MM.1S (cell line): ENCODE measurements at places on chromosomes 6 and 20.

DNA sequence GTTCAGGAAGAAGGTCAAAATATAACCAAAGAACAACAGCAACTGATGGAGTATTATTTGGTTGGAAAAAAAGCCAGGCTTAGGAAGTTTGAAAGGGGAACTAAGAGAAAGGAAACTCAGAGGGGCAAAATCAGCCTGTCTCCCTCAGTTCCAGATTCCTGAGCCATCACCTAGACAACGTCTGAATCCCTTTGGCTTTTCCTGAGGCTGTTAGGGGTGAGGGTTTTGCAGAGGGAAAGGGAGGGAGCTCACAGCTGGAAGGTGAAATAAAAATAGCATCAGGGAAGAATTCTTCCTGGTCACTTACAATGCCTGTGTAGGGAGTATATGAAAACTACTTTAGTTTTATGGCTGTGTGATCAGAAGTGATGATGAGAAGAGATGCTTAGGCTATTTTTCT lies 100.5 kb downstream of the SOBP start:
- no peak overlapping the region for H3K4me3 ChIP-seq
- H3K27me3 ChIP-seq, result no peaks in the 10 kb centered on the region
- DNase-seq, result no peak

- no peak overlapping the region for H3K27ac ChIP-seq
- no peak overlapping the region for H3K4me3 ChIP-seq
- no peaks in the 10 kb centered on the region for H3K4me1 ChIP-seq
- H3K36me3 ChIP-seq, result no peaks in the 10 kb centered on the region
- DNase-seq, result no peak
These were observed 12.7 kb upstream of the SMOC2 start for GRCh38 chr6:168428052-168428826.

- no peaks in the 10 kb centered on the region for H3K4me1 ChIP-seq
- DNase-seq, result peak; percentile 70
- H3K4me3 ChIP-seq, result peak overlapping the region; percentile 42
- H3K36me3 ChIP-seq, result no peaks in the 10 kb centered on the region
- H3K27ac ChIP-seq, result peak overlapping the region; percentile 56; the same call in 1 of the 2 replicates
- H3K27me3 ChIP-seq, result no peaks in the 10 kb centered on the region
These were observed 39.5 kb downstream of the CRISP1 start for GRCh38 chr6:49826743-49827406.

GRCh38 chr6:49430187-49430586 lies 32.9 kb downstream of the MMUT start:
- peaks cover 7% of the 10 kb centered on the region for H3K4me1 ChIP-seq
- H3K4me3 ChIP-seq, result no peak overlapping the region
- no peaks in the 10 kb centered on the region; the same call in 1 of the 2 replicates for H3K36me3 ChIP-seq
- no peaks in the 10 kb centered on the region for H3K27me3 ChIP-seq

GRCh38 chr6:154938221-154938580 lies 56.9 kb upstream of the TIAM2 start:
- H3K4me3 ChIP-seq, result no peak overlapping the region
- no peaks in the 10 kb centered on the region for H3K4me1 ChIP-seq
- no peaks in the 10 kb centered on the region for H3K27me3 ChIP-seq
- H3K27ac ChIP-seq, result no peak overlapping the region
- no peak for DNase-seq

DNA sequence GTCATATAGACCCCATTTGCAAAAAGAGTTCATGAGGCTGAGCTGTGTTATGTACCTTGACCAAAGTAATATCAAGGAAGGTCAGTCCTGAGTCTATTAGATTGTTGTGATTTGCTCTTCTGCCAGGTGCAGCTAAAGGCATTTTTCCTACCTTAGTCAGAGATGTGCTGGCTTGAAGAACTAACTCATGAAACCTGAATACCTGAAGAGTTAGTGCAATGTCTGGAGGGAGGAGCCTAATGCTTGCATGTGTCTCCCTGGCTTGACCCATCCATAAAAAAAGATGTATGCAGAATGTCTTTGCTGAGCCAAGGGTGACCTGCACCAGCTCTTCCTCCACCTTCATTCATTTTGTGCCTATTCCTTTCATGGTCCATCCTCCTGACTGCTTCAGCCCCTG lies 742.0 kb downstream of the KIF16B start:
- no peaks in the 10 kb centered on the region for H3K27me3 ChIP-seq
- H3K4me3 ChIP-seq, result no peak overlapping the region

DNA sequence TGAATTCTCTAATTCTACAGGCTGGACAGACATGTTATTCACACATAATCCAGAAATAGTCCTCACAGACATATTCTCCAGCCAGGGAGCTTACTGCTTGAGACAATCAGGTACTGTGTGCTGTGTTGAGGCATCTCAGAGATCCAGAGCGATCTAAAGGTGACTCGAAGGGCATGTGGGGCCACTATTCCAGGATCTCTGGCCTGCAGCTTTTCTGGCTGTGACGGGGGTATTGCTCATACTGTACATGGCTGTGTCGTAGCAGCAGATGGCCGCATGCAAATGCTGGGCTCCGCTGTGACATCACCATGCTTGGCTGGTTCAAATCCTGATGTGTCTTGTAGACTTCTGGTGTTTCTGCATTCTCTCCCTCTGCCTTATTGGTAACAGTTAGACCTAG lies 37.8 kb downstream of the CD109 start:
- 0 out of 2 replicates have a peak, but pooled peaks cover 3% of the 10 kb centered on the region for H3K4me1 ChIP-seq
- no peak for DNase-seq
- H3K4me3 ChIP-seq, result no peak overlapping the region
- no peak overlapping the region for H3K27ac ChIP-seq
- no peaks in the 10 kb centered on the region for H3K27me3 ChIP-seq
- H3K36me3 ChIP-seq, result no peaks in the 10 kb centered on the region

DNA sequence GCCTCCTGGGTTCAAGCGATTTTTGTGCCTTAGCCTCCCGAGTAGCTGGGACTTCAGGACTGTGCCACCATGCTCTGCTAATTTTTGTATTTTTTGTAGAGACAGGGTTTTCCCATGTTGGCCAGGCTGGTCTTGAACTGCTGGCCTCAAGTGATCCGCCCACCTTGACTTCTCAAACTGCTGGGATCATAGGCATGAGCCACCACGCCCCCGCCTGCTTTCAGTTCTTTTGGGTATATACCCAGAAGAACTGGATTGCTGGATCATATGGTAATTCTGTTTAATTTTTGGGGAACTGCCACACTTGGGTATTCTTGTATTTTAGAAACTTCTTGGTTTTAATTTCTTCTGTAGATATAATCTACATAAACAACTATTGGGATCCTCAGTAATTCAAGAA lies 17.0 kb downstream of the CDS2 start:
- H3K36me3 ChIP-seq, result no peaks in the 10 kb centered on the region
- DNase-seq, result no peak
- H3K27ac ChIP-seq, result no peak overlapping the region

DNA sequence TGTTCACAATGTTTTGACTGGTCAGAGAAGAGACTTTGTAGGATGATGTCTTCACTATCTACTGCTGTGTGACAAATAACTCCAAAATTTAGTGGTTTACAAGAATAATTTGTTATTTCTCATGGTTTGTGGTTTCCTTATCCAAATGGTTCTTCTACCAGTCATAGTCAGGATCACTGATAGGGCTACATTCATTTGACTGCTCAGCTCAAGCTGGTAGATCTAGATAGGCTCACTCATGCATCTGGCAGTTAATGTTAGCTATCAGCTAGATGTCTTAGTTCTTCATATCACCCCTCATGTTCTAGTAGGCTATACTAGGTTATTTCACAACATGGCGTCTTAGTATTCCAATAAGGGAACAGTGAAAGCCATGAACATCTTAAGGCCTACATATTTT lies 131.0 kb downstream of the ID4 start:
- no peak for DNase-seq
- H3K27me3 ChIP-seq, result no peaks in the 10 kb centered on the region
- H3K4me3 ChIP-seq, result no peak overlapping the region
- H3K4me1 ChIP-seq, result no peaks in the 10 kb centered on the region
- no peaks in the 10 kb centered on the region for H3K36me3 ChIP-seq

GRCh38 chr6:30709101-30709868 lies 7.8 kb downstream of the MDC1 start:
- no peaks in the 10 kb centered on the region for H3K4me1 ChIP-seq
- no peak overlapping the region for H3K4me3 ChIP-seq
- H3K27ac ChIP-seq, result no peak overlapping the region
- no peaks in the 10 kb centered on the region; the same call in 1 of the 2 replicates for H3K36me3 ChIP-seq
- DNase-seq, result no peak

DNA sequence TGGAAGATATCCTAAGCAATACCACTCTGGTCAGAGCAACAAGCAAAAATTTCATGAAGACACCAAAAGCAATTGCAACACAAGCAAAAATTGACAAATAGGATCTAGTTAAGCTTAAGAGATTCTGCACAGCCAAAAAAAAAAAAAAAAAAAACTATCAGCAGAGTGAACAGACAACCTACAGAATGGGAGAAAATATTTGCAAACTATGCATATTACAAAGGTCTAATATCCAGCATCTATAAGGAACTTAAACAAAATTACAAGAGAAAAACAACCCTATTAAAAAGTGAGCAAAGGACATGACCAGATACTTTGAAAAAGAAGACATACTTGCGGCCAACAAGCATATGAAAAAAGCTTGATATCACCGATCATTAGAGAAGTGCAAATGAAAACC lies 20.0 kb upstream of the AHI1 start:
- no peaks in the 10 kb centered on the region for H3K36me3 ChIP-seq
- H3K27me3 ChIP-seq, result no peaks in the 10 kb centered on the region
- H3K4me1 ChIP-seq, result no peaks in the 10 kb centered on the region
- H3K4me3 ChIP-seq, result no peak overlapping the region
- DNase-seq, result no peak

DNA sequence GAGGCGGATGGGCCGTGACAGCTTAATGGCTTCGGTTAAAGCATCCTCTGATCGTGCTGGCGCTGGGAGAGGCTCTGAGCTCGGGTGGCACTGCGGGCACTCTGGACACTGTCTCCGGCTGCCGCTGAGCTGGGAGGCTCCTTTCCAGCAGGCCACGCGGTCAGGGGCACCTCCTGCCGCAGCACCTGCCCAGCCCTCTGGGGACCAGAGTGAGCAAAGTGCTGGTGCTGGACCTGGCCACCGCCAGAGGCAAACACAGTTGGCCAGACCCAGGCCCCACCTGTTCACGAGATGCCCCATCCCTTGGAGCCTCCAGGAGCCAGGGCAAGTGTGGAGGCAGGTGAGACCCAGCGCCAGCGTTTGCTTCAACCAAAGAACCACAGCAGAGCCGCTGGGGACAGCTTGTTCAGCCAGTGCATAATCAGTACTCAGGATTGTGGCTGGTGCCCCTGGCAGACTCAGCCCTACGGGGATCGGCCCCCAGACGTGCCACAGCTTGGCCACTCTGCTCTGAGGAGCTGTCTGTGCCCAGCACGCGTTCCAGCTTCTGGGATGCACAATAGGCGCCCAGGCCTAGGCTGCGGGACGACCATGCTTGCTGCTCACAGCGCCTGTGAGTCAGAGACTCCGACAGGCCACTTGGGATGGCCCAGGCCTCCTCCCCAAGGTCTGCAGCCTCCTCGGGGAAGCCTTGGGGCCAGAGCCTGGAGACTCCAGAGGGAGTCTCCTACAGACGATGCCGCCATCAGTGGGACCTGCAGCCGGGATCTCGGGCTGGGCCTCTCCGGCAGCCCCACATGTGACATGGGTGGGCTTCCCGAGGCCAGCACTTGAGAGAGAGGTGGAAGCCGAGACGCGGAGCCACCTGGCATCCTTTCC lies 38.2 kb upstream of the SLCO4A1 start:
- no peak for DNase-seq
- H3K4me3 ChIP-seq, result no peak overlapping the region
- peaks cover 96% of the 10 kb centered on the region for H3K27me3 ChIP-seq
- peaks cover 9% of the 10 kb centered on the region; the same call in 1 of the 2 replicates for H3K4me1 ChIP-seq

GRCh38 chr6:37624121-37624520 lies 73.6 kb downstream of the MDGA1 start:
- H3K27ac ChIP-seq, result no peak overlapping the region
- no peaks in the 10 kb centered on the region; the same call in none of the 2 replicates for H3K27me3 ChIP-seq
- no peaks in the 10 kb centered on the region for H3K36me3 ChIP-seq

DNA sequence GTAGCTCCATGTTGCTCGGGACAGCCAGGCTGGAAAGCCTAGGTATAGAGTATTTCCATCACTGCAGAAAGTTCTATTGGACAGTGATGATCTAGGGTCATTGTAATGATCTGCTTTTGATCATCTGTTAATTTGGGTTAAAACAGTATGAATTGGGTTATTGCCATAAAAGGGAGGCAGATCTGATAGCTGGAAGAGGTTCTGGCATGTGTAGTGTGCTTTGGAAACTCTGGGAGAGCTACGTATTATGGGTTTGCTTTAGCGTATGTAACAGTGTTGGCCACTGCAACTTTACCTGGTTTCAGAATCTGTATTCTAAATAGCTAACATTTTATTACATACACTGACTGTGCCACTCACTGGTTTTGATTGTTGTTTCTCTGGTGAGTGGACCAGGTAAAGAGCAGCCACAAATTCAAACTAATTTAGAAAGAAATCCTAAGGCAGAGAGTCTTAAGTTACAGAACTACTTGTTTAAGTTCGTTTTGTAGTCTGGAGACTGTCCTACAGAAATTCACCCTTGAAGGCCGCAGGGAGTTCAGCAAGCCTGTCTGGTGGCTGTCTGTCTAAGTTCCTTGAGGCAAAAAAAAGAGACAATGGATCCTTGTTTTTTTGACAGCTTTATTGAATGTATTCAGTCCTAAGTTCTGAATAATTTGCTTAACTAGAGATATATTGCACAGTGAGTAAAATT lies 300.3 kb downstream of the PRL start:
- no peak for DNase-seq
- no peak overlapping the region for H3K4me3 ChIP-seq
- H3K36me3 ChIP-seq, result no peaks in the 10 kb centered on the region
- no peak overlapping the region for H3K27ac ChIP-seq
- H3K27me3 ChIP-seq, result no peaks in the 10 kb centered on the region

DNA sequence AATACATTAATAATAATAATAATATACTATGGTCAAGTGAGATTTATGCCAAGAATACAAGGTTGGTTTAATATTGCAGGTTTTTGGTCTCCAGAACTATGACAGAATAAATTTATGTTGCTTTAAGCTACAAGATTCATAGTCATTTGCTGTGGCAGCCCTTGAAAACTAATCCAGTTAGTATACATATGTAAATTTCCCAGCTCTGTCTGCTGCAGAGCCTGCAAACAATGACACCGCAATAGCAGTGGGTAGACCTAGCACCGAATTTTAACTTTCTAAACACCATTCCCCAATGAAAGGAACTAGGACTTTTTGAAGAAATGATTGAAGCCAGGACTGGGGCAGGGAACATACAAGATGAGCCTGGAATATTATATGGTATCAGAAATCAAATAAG lies 647.7 kb upstream of the NRSN1 start:
- H3K27me3 ChIP-seq, result no peaks in the 10 kb centered on the region
- no peaks in the 10 kb centered on the region for H3K4me1 ChIP-seq
- H3K36me3 ChIP-seq, result no peaks in the 10 kb centered on the region

- H3K27ac ChIP-seq, result no peak overlapping the region
- H3K27me3 ChIP-seq, result no peaks in the 10 kb centered on the region
- H3K4me3 ChIP-seq, result no peak overlapping the region
- H3K4me1 ChIP-seq, result no peaks in the 10 kb centered on the region
- no peak for DNase-seq
These were observed 32.7 kb upstream of the GSTA3 start for GRCh38 chr6:52942221-52942620.

- H3K4me3 ChIP-seq, result peak within 1 kb of the TSS; percentile 98
- H3K27ac ChIP-seq, result peak within 1 kb of the TSS; percentile 72; the same call in 1 of the 2 replicates
- peaks cover 31% of the 10 kb centered on the region for H3K4me1 ChIP-seq
These were observed at the start of gene ATP5F1E for GRCh38 chr20:59032023-59032712. ATP5F1E (minus strand) TSS chr20:59032335; CDS start chr20:59032251, 84 bp downstream.

- H3K27ac ChIP-seq, result peak overlapping the region; percentile 100
- H3K4me1 ChIP-seq, result no peaks in the 10 kb centered on the region
- DNase-seq, result peak; percentile 76
- no peaks in the 10 kb centered on the region for H3K36me3 ChIP-seq
- peak overlapping the region; percentile 89 for H3K4me3 ChIP-seq
These were observed 78.7 kb upstream of the BTN3A2 start for GRCh38 chr6:26286168-26286877.

GRCh38 chr6:104548297-104548696 lies 311.4 kb downstream of the HACE1 start:
- no peak overlapping the region for H3K27ac ChIP-seq
- no peaks in the 10 kb centered on the region for H3K4me1 ChIP-seq
- DNase-seq, result no peak
- no peaks in the 10 kb centered on the region for H3K27me3 ChIP-seq
- H3K36me3 ChIP-seq, result no peaks in the 10 kb centered on the region
